ENCODE measurements at places on chromosomes 5 and 9.

GRCh38 chr9:27467486-27467885, 56.6 kb upstream of the IFNK start:
- DNase-seq = no peak

- no peak for DNase-seq
Observed at GRCh38 chr9:18611971-18612370, 138.0 kb downstream of the ADAMTSL1 start.

GRCh38 chr5:158559066-158559465, 540.6 kb downstream of the EBF1 start:
- no peak for DNase-seq

GRCh38 chr5:15655683-15656082, 155.7 kb downstream of the FBXL7 start:
- DNase-seq = no peak

GRCh38 chr5:56350597-56351170, 117.6 kb upstream of the ANKRD55 start:
- no peak for DNase-seq

- no peak for DNase-seq
Observed at GRCh38 chr9:35538361-35539234, 48.7 kb downstream of the RUSC2 start.

- no peak for DNase-seq
Observed at GRCh38 chr5:90707698-90708097, 149.1 kb downstream of the ADGRV1 start.

GRCh38 chr5:41527201-41527779, 16.9 kb upstream of the PLCXD3 start:
- no peak for DNase-seq

DNA sequence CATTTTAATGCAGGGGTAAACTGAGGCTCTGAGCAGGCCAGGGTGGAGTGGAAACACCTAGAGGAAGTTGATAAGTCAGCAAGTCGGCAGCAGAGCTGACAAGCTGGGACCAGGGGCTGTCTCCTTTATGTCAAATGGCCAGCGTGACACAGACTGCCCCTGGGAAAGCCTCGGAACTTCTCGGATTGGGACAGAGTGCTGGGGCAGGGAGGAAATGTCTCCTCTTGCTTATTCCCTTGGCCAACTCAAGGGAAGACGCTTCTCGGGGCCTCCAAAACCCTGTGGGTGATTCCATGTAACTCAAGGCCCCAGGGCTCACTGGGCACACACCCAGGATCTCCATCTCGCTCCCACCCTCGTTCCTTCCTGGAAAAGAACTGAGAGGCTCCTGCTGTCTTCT, 25.4 kb upstream of the ANXA6 start:
- no peak for DNase-seq

DNA sequence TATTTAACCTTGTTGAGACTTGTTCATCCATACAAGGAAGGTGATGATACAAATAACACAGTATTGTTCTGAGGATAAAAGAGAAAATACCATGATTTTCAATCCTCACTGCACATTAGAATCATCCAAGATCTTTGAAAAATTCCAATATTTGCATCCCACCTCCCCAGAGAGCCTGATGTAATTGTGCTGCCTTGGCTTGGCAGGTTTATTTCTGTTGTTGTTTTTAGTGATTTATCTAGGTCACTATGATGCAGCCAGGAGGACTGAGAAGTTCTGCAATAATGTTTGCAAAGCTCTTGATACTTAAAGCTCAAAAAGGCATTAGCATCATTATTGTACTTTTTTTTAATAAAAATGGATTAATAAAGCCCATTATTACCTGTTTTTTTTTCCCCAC, 67.0 kb upstream of the NMUR2 start:
- DNase-seq = no peak

- DNase-seq = no peak
Observed at GRCh38 chr9:125089331-125089730, 54.0 kb downstream of the SCAI start.

DNA sequence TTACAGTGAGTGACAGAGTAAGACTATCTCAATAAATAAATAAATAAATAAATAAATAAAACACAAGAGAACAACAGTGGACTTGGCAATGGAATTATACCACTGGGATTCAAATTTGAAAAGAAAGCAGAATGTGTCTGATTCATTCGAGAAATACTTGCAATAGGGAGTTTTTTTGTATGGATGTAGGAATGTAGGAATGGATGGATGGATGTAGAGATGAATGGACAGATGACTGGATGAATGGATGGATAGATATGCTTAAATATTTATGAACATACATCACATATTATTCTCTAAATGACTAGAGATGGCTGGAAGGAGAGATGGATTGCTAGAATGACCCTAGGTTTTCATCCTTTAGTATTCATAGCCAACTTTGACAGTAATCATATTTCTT, 22.0 kb upstream of the CEMIP2 start:
- no peak for DNase-seq

GRCh38 chr9:69946800-69947437, 96.7 kb upstream of the MAMDC2 start:
- no peak for DNase-seq

GRCh38 chr9:134643222-134643671, 1.6 kb downstream of the COL5A1 start:
- no peak for DNase-seq

DNA sequence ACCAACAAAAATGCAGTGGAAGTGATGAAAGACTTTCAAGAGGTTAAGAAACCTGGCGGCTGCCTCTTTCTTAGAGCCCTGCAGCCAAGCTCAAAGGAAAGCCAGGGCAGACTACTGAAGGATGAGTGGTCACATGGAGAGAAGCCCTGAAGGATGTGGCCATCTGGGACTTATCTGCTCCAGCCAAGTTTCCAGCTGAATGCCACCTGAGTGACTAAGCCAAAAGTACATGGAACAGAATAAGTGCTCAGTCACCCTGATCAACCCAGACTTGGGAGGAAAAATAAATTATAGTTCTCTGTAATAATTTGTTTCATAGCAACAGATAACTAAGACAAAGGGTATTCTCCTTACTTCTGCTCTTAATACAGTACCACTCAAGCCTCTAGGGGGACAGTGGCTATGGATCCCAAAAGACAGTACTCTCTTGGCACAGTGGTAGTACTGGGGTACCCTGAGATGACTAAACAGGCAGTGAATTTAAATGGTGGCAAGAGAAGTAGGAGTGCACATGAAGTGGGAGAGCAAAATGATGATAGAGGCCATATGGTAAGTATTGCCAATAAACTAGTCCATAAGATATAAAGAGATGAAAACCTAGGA, 182.3 kb downstream of the ELAVL2 start:
- DNase-seq = no peak

GRCh38 chr5:59268756-59269415, 624.6 kb downstream of the PDE4D start:
- no peak for DNase-seq

DNA sequence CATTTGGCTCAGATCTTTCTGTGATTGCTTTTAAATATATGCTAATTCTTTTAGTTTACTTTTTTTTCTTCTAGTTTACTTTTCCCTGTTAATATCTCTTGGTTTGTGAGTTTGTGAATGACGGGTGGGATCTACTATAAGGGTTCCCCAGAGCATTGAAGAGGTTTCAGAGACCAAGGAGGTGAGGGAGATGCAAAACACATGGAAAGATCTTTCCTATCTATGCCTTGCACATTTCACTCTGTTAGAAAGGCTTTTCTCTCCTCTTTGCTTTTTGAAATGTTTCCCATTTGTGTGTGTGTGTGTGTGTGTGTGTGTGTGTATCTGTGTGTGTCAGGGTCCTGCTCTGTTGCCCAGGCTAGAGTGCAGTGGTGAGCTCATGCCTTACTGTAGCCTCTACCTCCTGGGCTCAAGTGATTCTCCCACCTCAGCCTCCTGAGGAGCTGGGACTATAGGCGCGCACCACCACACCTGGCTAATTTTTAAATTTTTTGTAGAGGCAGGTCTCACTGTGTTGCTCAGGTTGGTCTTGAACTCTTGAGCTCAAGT, 50.7 kb downstream of the CNTLN start:
- DNase-seq = no peak

Measured in T-helper 1 cell (primary cell).